ENCODE measurements at places on chromosomes 1 and 21. TPM values are rescaled to one million over a fixed set of nuclear protein-coding genes. Genes with fewer than 3 reads are reported as not detected.

PRR9 gene
- total RNA-seq: not detected

- no peak for DNase-seq
Observed at GRCh38 chr21:25687787-25688186, 46.9 kb downstream of the ATP5PF start.

NTRK1 gene
- total RNA-seq: 5.5 TPM

MFSD2A gene
- total RNA-seq: 3.0 TPM

- DNase-seq: no peak
Observed at GRCh38 chr1:111406321-111406768, 21.2 kb downstream of the OVGP1 start.

CGN gene
- total RNA-seq: not detected

GJA4 gene
- not detected for total RNA-seq

GRCh38 chr1:212515329-212515760 lies 82.6 kb downstream of the NENF start:
- no peak for DNase-seq

- DNase-seq: no peak
Observed at GRCh38 chr1:22651941-22652856, 837 bp upstream of the C1QB start.

- DNase-seq: no peak
Observed at GRCh38 chr1:158248771-158249170, 5.5 kb upstream of the CD1A start.

ETNK2 gene
- not detected for total RNA-seq

NSL1 gene
- 50.3 TPM for total RNA-seq

DNA sequence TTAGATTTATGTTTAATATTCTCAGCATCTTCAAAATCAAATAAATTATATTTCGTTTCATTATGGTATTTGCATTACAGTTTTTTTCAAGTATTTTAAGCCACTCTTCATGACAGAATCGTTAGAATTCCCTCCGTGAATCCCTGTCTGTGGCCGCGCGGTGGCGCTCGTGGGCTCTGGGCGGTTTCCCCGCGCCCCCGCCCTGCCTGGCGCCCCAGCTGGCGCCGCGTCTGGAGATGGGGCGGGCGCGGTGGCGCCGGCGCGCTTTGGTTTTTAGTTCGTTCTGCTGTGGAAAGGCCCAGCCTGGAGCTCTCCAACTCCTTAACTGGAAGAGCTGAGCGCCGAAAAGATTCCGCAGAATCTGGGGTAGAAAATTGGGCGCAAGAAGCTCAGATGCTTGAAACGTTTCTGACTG lies 25.7 kb downstream of the PRMT2 start:
- no peak for DNase-seq

GRCh38 chr1:31647106-31647505 lies 2.4 kb upstream of the PEF1 start:
- DNase-seq: no peak

ERO1B gene
- total RNA-seq: 11.0 TPM

DNA sequence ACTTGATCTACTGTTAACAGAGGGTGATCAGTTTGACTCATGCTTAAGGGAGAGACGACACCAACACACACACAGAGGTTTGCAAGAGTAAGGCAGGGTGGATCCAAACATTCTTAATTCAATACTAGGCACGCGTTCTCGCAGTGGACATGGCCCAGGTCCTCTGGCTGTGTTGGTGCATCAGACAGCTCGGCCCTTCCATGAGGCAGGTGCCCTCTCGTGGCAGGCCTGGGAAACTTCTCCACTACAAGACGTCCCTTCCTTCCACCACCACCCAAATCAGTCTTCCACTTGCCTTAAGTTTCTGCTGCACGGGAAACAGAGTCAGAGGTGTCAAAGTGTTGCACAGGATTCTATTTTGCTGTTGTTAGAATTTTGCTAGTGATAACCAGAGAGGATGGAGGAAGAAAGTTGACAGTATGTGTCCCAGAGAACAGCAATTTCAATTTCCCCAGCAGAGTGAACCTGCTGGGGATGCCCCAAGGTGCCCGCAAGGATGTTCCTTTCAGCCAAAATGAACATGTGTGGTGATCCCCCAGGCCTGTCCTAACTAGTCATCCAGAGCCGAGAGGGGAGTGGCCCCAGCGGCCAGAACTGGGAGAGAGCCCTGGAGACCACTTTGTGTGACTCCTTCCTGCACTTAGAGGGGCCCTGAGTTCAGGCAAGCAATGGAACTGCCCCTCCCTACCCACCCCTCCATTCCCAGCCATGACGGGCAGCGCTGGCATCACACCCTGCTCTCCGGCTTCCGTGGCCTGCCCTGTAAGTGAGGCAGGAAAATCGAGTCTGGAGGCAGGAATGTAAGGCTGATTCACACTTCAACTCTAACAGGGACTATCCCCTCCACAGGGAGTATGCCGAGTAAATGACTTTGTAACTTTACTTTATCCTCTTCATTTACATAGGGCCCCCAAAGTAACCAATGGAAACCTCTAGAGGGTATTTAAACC lies 34.8 kb downstream of the MX1 start:
- peak; percentile 39 for DNase-seq

DNA sequence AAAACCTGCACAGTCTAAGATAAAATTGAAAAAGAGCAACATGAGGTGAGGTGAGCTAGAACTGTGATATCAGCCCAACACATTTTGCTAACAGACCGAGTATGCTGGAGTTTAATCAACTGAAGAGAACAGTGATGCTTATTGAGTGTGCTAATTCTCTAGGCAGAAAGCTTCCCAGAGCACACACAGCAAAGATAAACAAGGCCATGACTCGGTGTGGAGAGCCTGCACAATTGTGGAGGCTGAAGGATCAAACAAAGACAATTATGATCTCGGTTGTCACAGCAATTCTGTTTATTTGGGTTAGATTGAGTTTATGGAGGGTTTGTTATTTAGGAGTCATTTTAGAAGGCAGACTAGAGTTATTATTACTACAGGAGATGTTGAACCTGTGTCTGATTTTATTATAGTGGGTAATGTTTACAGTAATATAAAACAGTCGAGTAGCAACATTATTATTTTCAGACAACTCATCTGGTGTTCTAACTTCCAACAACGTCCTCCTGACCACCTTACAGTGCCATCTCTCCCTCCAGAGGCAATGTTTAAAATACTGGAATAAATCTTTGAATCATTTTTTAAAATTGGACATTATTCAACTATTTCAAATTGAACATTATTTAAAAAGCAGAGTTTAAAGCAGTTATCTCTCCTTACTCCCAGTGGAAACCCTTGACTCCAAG lies 40.2 kb downstream of the DPT start:
- no peak for DNase-seq

DNA sequence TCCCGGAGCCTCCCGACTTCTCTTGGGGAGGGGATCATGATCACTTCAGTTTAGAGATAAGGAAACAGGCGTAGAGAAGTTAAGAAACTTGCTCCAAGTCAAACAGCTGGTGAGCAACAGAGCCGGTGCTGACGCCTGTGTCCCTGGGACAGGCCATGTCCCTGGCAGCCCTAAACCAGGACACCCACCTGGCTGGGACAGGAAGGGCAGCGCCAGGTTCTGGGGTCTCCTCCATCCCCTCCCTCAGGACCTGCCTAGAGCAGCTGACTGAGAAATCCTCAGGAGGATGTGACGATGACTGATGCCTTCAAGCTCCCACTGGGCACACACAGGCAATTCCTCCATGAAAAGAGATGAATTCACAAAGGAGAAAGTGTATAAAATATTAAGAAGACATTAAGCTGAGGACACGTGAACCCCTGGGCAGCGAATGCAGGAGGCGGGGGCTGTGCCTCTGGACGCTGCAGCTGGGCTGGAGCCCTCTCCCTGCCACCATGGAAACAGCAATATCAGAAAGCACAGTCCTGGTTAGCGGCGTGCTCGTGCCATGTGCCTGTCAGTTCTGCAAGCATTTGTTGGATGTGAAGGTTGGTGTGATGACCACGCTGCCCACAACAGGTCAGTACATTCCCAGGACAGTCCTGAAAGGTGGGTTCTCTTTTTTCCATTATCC lies 40.1 kb upstream of the C1orf174 start:
- no peak for DNase-seq

GRCh38 chr21:46005081-46005480 lies 23.5 kb downstream of the COL6A1 start:
- DNase-seq: no peak

- DNase-seq: no peak
Observed at GRCh38 chr1:227869279-227869842, 53.9 kb downstream of the PRSS38 start.

DNA sequence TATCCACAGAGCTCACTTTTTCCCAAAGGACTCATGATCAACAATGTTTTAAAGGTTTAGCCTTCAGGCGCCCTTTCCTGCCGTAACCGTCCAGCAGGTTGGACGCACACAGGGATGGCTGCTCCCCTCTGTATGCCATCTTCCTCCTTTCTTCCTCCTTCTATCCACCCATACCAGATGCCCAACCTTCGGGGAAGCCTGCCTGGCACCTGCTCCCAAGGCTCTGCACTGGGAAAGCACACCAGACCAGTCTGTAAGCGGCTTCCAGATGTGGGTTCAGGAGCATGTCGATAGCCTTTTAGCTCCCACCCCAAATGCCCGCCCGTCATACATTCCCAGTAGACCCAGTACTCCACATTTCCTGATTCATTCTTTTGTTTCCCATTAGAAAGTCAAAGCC lies 52.9 kb downstream of the STUM start:
- no peak for DNase-seq

GRCh38 chr1:1926346-1926811 lies 7.3 kb upstream of the TMEM52 start:
- no peak for DNase-seq

DNA sequence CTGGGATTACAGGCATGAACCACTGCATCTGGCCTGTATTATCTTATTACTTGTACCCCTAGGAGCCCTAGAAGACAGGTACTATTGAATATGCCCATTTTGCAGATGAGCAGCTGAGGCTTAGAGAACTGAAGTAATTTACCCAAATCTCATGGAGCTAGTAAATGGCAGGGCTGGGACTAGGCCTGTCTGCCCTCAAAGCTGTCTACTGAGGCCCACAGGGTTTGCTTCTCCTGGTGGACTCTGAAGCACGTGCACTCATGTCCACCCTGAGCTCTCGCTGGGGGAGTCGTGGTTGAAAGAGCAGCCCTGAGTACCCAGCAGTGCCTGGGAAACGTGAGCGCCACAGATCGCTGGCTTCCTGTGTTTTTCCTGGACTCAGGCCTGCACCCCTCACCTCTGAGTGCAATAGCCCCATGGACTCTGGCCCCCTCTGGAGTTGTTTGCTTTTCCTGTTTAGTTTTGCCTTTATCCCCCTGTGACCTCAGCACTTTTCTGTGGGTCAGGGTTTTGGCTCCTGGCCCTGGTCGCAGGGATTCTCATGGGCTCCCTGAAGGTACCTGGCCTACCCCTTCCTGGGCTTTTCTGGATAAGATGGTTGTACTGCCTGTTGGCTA lies 52.4 kb downstream of the ARHGEF10L start:
- no peak for DNase-seq

TAS1R1 gene
- not detected for total RNA-seq

DNA sequence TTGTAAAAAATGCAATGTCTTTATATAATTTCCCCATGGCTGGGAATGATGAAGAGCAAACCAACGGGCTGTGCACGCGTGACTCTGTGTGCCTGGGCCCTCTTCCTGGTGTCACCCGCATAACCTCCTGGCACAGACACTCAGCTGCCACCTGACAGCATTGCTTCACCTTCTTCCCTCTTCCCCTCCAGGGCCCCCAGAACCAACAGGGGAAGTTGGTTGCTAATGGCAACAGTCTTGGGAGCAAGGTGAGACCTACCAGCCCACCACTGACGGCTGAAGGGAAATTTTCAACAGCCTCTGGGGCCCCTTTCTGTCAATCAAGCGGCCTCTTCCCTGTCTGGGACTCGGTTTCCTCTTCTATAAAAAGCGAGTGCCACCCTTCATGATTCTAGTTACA lies 33.2 kb downstream of the SSBP3 start:
- DNase-seq: no peak

DNA sequence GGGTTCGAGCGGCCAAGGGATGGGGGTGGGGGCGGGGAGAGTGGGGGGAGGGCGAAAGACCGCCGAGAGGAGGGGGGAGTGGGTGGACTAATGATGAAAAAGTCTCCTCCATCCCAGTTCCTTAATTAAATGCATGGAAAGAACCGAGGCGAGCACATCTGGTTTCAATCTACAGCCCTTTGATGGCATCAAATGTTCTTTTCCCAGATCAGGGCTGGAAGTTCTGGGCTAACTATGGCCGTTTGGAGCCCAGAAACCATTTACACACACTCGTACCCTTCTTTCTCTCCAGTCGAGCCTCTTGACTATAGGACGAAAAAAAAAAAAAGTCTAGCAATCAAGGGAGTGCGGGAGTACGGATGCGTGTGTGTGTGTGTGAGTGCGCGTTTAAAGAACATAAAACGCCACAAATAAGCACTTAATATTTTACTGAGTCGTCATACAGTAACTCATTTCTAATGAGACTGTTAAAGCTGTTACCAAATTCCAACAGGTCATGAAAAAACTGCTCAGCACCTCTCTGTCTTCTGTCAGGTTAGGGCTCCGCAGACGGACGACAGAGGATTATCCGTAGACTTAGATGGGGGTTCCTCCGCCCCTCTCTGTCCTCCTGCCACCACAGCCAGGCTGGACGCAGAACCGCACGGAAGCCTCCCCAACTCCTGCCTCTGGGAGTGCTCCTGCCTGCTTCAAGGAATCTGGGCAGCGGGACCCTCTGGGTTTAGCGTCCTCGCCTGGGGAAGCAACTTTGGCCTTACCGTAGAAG lies 2.1 kb upstream of the PRRX1 start:
- DNase-seq: no peak

GRCh38 chr1:112297536-112297935 lies 98.5 kb upstream of the CTTNBP2NL start:
- DNase-seq: no peak

DNA sequence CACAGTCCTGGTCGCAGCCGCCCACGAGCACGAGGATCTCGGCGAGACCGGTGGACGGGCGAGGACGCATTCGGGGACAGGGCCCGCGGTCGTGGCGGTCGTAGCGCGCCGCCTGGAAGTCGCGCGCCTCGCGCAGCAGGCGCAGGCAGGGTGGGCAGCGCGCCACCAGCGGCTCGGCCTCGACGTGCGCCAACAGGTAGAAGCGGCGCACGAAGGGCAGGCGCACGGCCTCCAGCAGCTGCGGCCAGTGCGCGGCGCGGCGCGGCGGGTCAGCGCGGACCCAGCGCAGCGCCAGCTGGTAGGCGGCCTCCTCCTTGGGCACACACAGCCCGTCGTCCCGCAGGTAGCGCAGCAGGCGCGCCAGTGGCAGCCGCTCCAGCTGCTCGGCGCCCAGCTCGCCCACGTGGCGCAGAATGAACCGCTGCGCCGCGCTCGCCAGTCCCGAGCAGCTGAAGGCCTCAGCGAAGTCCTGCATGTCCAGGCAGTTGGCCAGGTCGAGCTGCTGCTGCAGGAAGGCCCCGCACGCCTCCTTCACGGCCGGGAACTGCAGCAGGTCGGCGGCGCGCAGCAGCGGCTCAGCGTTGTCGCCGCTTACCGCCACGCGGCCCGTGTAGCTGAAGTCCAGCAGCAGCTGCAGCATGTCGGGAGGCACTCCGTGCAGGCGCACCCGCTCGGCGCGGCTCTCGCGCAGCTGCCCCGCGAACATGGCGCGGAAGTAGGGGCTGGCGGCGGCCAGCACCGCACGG lies 573 bp downstream of the KLHL21 start:
- DNase-seq: no peak

COL8A2 gene
- 0.12 TPM for total RNA-seq
